ENCODE measurements at places on chromosomes 11 and 22.

GRCh38 chr11:95977534-95978174 lies 53.7 kb upstream of the MTMR2 start:
- DNase-seq: no peak

DNA sequence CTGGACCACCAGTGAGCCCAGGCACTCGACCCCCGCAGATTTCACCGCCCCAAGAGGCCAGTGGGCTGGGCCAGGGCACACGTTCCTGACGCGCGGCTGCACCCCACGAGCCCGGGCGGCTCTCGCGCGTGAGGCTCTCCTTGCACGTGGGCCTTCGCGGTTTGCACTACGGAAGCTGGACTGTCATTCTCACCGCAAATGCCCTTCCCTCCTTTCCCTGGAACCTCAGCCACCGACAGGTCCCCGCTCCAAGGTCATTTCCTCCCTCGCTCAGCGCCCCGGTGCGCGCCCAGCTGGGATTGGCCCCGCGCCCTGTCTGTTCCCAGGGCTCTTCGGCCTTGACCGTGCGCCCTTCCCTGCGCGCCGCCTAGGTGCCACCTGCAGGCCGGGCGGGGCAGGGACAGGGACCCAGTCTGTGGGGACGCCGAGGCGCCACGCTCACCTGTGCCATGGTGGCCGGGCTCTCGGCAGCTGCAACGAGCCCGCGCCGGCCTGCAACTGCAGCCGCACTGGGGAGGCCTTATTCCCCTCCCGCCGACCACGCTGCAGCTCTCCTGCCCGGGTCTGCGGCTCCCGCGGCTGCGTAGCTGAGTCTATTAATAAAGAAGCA lies 2.1 kb upstream of the CPT1A start:
- DNase-seq: peak; percentile 65

DNA sequence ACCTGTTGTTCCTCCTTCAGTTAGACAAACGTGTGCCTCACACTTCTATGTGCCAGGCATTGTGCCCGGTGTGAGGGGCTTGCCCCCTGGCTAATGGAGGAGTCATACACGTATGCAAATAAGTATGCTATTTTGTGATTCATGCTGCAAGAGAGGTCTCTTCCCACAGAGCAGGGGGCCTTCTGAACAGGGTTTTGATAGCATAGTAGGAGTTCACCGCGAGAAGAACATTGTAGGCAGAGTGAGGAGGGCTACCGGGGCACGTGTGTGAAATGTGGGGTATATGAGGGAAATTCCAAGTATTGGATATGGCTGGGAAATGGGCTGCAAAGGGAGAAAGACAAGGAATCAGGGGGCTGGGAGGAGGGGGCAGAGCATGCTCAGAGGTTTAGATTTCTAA lies 84.5 kb downstream of the NECTIN1 start:
- no peak for DNase-seq

GRCh38 chr11:407651-408123 lies 7.1 kb downstream of the SIGIRR start:
- DNase-seq: no peak

- no peak for DNase-seq
These were observed 39.1 kb upstream of the LIPT2 start for GRCh38 chr11:74532501-74533246.

- no peak for DNase-seq
These were observed 15.5 kb downstream of the OPCML start for GRCh38 chr11:133516845-133517244.

DNA sequence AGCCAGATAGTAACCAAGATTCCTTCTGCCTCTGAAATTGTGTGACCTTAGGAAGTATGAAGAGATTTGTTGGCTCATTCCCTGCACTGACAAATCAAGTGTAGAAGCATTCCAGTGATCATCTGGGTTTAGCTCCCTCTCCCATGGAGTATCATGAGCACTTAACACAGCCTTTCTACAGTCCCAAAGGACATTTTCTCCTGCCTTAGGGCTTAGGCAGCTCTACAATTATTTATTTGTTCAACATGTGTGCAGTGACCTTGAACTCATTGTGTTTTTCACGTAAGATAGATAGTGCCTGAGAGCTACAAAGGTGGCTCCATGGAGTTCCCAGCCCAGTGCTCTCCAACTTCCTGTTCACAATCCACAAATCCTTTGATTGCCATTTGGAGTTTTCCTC lies 94.8 kb upstream of the FAT3 start:
- DNase-seq: no peak

GRCh38 chr11:130118636-130119387 lies 40.8 kb upstream of the ST14 start:
- no peak for DNase-seq

GRCh38 chr11:12303421-12304149 lies 73.8 kb upstream of the PARVA start:
- no peak for DNase-seq

GRCh38 chr11:128684549-128685401 lies 9.1 kb upstream of the FLI1 start:
- DNase-seq: no peak

GRCh38 chr22:17818649-17819048 lies 44.4 kb upstream of the BID start:
- DNase-seq: no peak

- DNase-seq: no peak
These were observed 344.5 kb upstream of the PLET1 start for GRCh38 chr11:112605093-112605666.

GRCh38 chr11:79397252-79397651 lies 43.6 kb downstream of the TENM4 start:
- DNase-seq: no peak

- DNase-seq: no peak
These were observed 81.3 kb downstream of the KIRREL3 start for GRCh38 chr11:126919147-126919823.

- peak; percentile 56 for DNase-seq
These were observed 1.1 kb downstream of the NPAT start for GRCh38 chr11:108221371-108221770.

DNA sequence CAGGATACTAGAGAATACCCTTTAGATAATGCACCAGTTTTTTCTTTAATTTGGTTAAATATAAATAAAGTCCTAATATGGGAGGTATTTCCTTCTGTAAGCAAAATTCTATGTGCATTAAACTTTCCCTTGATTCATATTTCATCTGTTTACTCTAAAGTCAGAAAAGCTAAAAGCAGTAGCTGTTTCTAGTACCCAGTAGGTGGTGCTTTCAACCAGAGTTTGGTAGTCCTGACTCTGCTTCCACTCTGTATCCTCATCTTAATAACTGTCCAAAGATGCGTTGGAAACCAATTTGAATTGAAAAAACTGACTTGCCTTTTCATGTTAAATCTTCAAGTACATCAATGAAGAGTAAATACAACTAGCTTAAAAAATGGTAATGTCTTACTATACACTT lies 1065.2 kb downstream of the JRKL start:
- DNase-seq: no peak

DNA sequence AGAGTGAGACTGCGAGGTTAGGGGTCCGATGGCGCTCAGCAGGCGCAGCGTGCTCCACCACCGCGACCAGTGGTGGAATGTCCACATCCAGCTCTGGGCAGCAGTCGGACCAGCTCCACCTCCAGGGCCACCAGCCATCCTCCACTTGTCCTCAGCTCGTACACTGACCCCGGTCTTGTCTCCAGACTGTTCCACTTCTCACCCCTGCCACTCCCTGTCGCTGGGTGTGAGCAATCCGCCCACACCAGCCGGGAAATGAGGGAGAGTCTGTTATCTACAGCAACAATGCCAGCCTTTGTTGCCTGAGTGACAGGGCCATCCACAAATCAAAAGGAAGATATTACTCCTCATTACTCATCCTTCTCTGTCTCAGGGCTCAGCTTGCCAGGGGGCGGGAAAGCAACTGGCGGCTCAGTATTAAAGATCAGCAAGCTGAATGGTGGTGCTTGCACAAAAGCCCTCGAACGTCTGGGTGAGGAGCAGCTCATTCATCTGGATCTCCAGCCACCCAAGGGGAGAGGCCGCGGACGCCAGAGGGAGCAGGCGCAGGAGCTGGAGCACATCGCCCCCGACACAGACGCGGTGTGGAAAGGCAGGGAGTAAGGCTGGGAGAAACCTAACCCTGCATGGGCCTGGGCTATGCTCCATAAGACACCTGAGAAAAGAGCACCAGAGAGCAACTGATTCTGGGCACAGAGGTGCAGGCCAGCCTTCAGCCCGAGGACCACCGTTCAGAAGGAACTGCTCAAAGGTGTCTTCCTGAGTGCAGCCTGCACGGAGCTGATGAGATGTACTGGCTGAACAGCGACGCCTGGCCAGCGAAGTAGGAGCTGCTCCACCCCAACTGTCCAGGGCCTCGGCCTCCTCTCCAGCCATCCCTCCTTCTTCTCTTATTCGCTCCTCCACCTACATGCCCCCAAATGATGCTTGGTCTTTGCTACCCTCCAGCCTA lies 21.9 kb downstream of the IGSF9B start:
- DNase-seq: no peak

DNA sequence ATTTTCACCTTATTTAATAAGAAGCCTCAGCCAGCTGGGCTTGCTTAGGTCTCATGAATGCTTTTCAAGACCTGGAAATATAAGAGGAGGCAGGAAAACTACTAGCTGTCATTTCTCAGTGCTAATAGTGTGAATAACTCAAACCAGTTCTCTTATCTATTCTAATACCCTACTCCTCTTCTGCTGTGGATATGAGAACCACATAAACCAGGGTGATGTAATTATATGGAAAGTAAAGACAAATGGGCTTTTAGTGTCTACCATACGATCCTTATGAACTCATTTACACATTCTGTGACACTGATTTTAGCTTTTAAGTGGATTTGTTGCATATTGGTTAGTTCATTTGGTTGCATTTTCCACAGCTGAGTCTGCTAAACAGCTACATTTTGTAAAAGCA lies 8.6 kb downstream of the PDGFD start:
- no peak for DNase-seq

DNA sequence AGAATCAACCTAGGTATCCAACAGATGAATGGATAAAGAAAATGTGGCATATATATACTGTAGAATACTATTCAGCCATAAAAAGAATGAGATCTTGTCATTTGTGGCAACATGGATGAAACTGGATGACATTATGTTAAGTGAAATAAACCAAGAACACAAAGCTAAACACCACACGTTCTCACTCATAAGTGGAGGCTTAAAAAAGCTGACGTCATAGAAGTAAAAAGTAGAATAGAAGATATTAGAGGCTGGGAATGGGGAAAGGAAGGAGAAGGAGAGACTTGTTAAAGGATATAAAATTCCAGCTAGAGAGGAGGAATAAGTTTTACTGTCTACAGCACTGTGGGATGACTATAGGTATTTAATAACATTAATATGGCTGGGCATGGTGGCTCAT lies 12.9 kb downstream of the EXPH5 start:
- DNase-seq: no peak

DNA sequence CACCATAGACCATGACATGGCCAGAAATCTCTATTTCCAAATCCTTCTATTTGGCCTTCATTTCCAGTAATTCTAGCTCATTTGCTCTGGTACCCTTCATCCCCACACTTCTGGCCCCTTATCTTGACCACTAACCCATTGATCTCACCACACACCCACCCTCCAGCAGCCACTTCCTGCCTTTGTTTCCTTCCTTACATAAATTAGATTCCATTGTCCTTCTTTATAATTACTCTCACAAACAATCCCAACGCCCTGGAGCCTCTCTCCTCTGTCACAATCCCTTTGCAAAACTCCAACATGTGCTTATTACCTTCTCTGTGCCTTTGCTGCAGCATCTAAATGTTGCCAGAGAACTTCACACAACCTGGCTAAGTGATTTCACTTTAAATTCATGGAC lies 14.8 kb downstream of the APLNR start:
- no peak for DNase-seq

DNA sequence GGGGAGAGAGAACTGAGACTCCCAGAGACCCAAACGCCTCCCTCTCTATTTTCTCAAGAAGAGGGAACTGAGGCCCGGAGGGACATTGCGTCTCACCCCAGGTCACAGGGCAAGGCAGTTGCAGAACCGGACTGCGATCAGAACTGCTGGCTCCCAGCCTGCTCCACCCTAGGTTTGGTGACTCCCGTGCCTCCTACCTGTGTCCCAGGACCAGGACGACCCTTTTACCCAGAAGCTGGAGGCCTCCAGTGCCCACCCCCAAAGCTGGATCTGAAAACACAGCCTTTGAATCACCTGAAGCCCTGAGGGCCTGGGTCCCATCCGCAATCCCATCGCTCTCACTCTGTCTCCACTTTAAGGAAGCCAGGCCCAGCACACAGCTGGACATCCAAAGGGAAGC lies 1.4 kb downstream of the GSTT4 start:
- DNase-seq: no peak

GRCh38 chr11:31499576-31500178 lies 9.7 kb downstream of the IMMP1L start:
- no peak for DNase-seq

DNA sequence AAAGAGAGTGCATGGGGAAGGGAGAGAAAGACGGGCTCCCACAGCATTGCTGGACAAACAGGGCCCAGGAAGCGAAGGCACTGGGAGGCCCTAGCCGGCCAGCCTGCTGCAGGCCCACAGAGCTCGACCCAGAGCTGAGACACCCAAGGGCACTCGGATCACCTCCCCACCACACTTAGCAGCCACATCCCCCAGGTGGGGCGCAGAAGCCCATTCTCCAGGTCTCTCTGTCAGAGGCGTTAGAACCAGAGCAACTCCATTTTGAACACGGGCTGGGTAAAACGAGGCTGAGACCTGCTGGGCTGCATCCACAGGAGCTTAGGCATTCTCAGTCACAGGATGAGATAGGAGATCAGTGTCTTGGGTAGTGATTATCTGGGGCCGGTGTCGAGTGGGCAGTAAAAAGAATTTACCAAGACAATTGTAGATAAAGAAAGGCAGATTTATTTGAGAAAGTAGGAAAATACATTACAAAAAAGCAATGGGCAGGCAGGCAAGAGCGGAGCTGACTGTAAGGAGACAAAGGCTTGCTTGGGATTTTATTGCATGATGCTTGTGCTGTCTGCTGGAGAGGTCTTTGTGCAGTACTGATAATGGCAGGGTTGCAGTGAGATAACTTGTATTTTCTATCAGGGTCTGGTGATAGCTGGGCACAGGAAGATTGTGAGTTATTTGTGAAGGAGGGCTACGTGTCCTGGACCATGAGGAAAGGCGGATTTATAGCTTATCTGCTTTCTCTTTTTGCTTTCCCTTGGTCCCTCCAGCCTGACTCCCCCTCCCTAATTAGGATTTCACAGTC lies 13.4 kb upstream of the CAPN5 start:
- DNase-seq: no peak

- DNase-seq: no peak
These were observed 9.5 kb downstream of the MFNG start for GRCh38 chr22:37476389-37477329.

Measured in CD4-positive, CD25-positive, alpha-beta regulatory T cell (primary cell).